Stromal cell of bone marrow (primary cell): ENCODE measurements at places on chromosomes 5 and 9.

DNA sequence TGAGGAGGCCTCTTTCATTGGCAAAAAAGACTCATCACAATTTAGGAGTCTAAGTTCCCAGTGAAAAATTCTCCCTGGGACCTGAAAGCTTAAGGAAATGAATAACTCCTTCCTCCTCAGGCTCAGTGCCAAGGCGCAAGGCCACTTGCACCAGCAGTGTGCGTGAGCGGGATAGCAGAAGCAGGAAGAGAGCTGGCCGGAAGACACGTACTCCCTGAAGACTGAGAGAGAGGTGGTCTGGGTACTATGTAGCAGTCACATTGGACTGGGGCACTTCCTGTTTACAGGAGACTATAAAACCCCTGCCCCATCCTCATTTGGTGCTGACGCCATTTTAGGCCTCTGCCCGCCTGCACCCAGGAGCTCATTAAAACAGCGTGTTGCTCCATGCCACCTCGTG, 66.3 kb upstream of the IL33 start:
- DNase-seq: no peak

DNA sequence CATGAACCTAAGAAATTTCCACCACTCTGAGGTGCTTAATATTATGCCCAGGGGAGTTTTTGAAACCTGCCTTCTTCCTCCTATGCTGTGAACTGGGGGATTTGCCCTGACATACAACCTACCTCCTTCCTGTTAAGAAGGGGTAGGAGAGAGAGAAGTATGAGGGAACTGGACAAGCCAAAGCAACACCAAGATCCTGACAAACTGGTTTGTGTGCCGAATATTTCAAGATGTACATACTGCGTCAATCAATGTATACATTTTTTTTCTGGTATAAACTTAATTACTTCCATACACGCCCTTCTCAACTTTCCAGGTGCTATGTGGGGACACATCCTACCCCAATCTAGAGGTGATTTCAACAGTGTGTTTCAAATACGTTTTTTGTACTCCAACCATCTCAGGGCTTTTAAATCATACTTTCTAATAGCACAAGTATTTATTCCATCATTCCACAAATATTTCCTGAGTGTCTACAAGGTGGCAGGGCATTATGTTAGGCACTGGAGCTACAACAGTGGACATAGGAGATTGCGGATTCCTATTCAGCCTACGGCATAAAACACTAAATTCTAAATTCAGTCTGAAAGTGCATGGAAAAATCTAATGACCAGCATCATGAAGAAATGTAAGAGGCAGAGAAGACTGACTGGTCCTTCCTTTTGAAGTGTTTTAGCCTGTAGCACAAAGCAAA, 70.1 kb upstream of the IFNK start:
- DNase-seq: no peak

DNA sequence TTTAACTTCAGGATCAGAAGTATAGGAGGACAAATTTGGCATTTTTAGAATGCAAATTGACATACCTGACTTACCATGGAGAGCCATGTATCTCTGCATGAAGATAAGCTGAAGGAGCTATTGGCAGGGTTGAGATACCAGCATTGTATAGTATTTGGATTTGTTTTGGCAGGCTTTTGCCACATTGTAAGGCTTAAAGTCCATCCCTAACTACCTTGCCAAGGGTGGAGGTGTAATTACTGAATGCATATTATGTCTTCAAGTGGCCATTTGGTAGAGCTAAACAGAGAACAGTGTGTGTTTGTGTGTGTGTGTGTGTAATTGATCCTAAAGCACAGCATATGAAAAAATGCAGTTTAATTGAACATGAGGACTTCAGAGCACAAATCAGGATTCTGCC, 324.7 kb downstream of the FAM170A start:
- no peak for DNase-seq

DNA sequence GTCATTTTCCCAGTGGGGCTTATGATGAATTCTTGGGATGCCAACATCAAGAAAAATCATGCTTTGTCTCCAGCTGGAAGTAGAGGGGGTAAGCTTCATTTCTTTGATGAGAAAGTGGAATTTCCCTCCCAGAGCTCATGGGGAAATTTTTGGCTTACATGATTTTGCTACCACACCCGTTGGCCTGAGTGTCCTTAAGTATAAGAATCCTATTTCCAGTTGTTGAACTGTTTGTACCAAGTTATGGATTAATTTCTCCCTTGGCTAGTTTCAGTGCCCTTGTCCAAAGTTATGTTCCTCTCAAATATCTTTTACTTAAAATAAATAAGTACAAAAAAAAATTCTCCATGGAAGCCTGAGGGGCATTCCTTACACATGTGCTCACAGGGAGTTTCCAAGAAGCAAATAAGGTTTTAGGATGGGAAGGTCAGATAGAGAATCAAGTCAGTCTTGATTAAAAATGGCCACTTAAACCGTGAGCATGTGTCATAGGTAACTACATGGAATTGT, 82.3 kb downstream of the PTCD2 start:
- DNase-seq: no peak

GRCh38 chr9:87793292-87793691, 67.4 kb downstream of the CTSL start:
- peak; percentile 90 for DNase-seq

GRCh38 chr9:109817846-109818472, 38.0 kb downstream of the PALM2AKAP2 start:
- peak; percentile 87 for DNase-seq

DNA sequence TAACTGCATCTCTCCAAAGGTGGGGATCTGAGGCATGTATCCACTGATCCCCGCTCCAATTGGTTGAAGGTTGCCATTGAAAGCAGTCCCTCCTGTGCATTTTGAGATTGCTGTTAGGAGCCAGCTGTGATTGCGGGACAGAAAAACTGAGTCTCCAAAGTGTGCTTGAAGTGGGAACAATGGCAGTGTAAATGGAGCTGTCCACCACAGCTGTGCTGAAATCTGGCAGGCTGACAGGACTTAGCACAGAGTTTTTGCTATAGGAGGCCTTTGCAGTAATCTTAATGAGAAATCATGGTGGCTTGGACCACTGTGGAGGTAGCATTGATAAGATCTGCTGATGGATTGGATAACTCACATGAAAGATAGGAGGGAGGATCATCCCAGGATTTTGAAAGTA, 3.3 kb downstream of the RNF20 start:
- no peak for DNase-seq

GRCh38 chr5:133944263-133945185, 23.9 kb downstream of the C5orf15 start:
- DNase-seq: no peak

DNA sequence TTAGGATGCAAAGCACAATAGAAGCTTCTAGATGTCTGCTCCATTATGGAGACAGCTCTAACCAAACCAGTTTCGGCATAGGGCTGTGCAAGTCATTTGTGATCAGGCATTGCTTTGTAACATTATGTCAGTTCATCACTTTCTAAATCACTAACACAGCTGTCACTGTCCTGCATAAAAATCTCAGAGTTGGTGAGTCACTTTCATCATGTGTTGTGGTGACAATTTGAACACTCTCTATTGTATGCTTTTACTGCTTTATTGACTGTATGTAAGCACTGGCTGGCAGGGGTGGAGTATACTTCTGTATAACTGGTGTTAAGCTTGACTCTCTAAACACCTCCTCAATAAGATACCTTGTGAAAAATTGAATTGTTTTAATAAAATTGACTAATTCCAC, 77.9 kb downstream of the SLCO4C1 start:
- no peak for DNase-seq

DNA sequence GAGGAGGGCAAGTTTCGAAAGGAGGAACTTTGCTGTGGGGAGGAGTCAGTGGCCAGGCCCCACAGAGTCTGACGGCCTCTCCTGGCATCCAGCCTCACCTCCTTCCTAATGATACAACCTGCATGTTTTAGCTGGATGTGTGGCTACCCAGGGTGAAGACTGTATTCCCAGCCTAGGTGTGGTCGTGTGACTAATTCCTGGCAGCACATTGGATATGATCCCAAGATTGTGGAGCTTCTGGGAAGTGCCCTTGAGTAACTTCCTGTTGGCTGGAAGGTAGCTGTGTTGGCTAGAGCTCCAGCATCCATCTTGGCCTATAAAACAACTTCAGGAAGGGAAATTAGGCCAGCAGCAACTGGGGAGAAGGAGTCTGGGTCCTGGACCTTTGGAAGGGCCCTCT, 19.0 kb upstream of the LPCAT1 start:
- peak; percentile 60 for DNase-seq

DNA sequence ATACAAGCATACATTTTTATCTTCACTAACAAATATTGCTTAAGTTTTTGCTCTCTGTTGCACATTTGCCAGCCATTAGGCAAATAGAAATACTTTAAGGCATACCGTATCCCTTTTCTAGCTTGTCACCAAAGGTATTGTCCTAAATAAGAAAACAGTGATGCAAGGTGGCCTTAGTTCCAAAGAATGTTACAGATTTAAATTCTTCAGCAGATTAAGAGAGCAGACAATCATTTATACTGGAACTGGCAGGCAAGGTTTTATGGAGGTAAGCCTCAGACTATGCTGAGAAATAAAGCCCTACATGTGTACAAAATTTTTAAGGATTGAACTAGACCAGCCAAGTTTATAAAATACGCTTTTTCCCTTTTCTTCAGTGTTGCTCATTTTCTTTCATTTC, 247.8 kb downstream of the IZUMO3 start:
- no peak for DNase-seq

- DNase-seq: no peak
Measured at GRCh38 chr5:2193542-2194235, 311.0 kb upstream of the IRX4 start.

DNA sequence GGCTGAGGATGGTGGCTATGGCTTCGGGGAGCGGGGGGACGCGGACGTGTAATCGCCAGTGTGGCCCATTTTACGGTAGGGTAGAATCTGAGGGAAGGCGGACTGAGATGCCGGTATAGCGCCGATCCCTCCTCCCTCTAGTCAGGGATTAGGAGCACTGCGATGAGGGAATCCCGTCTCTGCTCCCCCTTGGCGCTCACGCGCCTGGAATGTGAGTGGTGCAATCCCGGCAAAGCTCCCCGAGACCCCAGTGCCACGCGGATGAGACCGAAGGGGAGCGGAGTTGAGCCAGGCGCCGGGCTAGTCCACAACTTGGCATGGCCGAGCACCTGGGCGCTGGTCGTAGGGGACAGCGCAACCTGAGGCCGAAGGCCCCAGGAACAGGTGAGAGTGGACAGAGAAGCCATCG, 2.2 kb downstream of the NPR3 start:
- DNase-seq: no peak

DNA sequence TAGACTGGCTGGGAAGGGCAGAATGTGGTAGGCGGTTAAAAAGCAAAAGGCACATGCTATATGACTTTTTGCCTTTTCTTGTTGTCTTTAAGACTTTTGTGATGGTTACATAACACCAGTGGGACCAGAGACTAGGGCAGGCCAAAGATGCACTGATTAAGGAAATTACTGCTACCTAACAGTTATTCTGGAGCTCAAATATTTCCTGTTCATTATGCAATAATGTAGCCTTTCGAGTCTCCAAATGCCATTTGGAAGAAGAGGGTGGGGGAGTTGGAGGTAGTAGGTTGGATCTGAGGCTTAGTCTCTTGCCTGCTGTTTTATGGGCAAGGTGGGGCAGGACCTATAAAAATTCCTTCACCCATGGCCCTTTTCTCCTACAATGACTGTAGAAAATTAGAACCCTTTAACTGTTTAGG, 51.7 kb downstream of the SH3GL2 start:
- no peak for DNase-seq

DNA sequence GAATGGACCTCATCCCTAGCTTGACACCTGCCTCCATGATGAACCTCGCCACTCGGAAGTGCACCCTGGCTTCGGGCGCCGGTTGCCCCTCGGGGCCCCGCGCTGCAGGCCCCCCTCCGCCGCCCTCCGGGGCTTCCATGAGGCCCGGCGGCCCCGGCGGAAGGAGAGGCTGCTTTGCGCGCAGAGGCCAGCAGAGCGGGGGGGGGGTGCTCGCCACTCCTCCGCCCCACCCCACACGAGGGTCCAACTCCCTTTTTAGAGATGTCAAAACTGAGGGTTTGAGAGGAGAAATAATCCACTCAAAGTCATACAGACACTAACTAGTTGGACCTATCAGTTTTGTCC, 7.9 kb downstream of the DUSP1 start:
- no peak for DNase-seq

DNA sequence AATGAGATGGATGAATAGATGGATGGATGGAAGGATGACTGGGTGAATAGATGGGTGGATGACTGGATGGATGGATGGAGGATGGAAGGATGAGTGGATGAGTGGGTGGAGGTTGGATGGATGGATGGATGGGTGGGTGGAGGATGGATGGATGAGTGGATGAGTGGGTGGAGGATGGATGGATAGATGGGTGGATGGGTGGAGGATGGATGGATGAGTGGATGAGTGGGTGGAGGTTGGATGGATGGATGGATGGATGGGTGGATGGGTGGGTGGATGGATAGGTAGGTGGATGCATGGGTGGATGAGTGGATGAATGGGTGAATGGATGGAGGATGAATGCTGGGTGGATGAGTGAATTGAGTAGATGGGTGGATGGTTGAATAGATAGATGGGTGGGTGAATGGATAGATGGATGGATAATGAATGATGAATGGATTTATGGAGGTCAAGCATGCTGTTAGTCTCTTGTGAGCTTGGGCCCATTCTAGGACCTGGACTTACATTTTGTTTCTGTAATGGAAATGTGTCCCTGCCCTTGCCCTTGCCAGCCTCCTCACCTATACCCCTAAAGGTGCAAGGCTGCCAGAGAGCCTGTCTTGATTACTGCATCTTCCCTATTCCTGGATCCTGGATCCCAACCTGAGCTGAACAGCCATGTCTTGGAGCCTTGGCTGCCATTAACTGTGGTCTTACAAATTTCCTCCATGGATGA, 159.7 kb upstream of the NFIL3 start:
- DNase-seq: no peak

- no peak for DNase-seq
Measured at GRCh38 chr5:143135832-143136551, 267.5 kb downstream of the NR3C1 start.

- no peak for DNase-seq
Measured at GRCh38 chr9:34001298-34001697, 47.4 kb downstream of the UBAP2 start.

- DNase-seq: no peak
Measured at GRCh38 chr5:33867241-33867640, 24.5 kb downstream of the ADAMTS12 start.

- DNase-seq: no peak
Measured at GRCh38 chr5:43926923-43927322, 323.9 kb downstream of the NNT start.

DNA sequence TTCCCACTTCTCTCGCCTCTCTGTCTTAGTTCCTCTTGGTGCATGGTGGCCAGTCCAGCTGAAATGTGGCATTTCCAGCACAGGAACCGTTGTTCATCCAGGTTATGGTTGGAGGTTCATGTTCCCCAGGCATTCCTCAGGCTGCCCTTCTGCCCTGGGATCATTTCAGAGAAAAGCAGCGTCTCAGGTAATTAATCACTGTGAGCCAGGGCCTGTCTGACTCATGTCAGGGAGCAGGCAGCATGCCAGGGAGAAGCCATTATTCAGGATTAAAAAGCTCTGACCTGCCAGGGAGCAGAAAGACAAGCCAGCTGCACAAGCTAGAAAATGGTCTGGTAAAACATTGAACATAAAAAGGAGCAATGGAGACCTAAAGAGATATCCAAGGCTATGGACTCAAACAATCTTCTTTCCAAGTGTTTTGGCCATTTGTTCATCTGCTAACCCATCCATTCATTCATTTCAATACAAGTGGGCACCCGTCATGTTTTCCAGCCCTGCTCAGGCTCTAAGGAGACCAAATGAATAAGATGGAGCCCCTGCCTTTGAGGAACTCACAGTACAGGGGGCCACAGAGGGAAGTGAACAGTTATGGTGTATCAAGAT, 241.4 kb downstream of the DRD1 start:
- no peak for DNase-seq
